NCI-H82 (cell line): ENCODE measurements at places on chromosomes 7 and 10.

GRCh38 chr10:124732931-124733570 is 11.1 kb downstream of the FAM53B start:
- no peak for DNase-seq

GRCh38 chr10:110523736-110524135 is 26.0 kb downstream of the DUSP5 start:
- no peak for DNase-seq

DNA sequence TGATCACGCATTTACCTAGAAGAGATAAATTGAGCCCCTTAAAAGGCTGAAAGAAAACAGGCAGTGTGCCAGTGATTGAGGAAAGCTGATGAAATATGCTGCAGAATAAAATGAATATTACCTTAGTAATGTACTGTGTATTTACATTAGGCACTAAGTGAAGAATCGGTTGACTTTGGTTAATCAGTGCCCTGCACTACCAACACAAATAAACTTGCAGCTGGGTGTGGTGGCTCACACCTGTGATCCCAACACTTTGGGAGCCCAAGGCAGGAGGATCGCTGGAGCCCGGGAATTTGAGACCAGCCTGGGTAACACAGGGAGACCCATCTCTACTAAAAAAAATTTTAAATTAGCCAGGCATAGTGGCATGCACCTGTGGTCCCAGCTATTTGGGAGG is 148.3 kb upstream of the TCF7L2 start:
- no peak for DNase-seq

GRCh38 chr10:14954934-14955333 is 1.0 kb upstream of the DCLRE1C start:
- DNase-seq: no peak

GRCh38 chr7:89458114-89458513 is 662.6 kb upstream of the TEX47 start:
- DNase-seq: peak; percentile 18

DNA sequence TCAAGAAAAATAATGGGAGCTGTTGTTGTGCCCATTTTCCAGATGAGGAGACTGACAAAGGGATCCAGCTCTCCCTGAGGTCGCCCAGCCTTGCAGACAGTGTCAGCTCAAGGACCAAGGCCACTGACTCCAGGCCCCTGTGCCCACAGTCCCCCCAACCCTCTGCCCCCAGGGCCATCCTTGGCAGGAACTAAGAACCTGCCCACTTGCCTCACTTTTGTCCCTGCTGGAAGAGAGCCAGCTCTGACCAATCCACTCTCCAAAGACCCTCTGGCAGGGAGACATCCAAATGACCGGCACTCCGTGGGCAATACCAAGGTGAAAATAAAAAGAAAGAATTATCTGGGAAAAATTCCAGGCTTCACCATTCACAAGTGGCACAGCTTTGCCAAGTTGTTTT is 101.3 kb downstream of the TCERG1L start:
- no peak for DNase-seq

DNA sequence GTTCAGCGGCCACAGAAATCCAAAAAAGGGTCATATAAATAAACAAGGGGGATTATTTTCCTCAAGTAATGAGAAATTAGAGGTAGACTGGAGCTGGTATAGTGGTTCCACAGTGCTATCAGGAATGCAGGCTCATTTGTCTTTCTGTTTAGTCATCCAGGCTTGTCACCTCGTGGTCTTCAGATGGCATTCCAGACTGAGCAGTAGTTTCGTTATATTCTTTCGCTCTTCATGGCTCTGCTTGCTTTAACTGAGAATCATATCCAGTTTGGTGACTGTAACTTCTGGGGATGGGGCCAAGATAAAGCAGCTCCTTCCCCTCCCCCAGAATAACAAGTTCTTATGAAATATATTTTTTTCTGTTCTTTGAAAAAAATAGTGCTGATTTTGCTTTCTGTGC is 9.5 kb downstream of the ANKIB1 start:
- DNase-seq: no peak

DNA sequence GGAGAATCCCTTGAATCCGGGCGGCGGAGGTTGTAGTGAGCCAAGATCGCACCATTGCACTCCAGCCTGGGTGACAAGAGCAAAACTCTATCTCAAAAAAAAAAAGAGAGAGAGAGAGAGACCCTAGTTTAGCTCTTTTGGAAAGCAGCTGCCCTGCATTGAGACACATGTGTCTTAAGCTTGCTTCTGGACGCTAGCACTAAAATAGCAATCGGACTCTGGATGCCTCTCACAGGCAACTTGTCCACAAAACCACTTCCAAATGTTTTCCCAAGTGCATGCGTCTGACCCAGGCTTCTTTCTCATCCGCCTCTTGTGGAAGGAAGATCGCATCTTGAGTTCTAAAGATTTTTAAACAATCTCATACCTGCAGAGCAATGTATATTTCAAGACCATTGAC is 182.7 kb downstream of the CUX1 start:
- no peak for DNase-seq

- DNase-seq: peak; percentile 55
These were observed 324.3 kb upstream of the GALNT17 start for GRCh38 chr7:70807650-70808049.

- DNase-seq: no peak
These were observed 15.2 kb downstream of the PALD1 start for GRCh38 chr10:70493660-70494234.
